ENCODE measurements at places on chromosomes 1 and 21.

DNA sequence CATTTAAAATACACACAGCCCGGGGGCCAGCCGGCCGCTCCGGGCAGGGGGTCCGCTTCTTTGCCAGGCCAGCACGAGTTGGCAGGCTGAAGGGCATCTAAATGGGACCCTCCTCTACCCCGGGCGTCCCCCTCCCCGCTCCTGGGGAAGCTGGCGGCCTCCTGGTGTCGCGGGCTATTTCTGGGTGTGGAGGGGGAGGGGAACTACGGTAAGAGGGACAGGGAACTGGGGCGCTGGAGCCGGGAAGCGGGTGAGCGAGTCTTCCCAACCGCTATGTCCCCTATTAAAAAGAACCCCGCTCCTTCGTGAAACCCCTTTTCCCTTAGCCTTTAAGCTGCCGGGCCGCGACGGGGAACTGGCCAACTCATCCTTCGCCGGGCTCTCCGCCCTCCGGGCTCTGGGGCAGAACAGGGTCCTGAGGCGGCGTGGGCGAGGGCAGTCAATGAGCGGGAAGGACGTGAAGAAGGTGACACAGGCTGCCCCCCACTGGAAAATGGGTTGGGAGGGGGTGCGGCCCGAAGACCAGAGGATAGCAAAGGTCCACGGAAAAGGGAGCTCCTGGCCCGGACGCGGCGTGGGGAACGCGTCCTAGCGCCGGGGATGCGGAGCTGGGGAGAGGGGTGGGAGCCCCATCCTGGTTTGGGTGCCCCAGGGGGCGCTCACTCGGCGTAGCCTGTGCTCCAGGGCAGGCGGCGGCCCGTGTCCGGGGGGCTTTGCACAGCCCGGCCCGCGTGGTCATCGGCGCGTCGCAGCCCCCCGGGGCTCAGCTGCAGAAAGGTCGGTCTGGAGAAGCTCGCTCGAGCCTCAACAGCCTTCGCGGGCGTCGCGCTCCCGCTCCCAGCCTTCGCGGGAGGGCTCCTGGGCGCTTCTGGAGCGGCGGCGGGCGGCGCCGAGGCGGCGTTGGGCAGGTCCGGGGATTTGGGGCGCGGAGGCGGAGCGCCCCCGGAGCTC is 544 bp downstream of the PPM1J start:
- peak; percentile 42 for DNase-seq

DNA sequence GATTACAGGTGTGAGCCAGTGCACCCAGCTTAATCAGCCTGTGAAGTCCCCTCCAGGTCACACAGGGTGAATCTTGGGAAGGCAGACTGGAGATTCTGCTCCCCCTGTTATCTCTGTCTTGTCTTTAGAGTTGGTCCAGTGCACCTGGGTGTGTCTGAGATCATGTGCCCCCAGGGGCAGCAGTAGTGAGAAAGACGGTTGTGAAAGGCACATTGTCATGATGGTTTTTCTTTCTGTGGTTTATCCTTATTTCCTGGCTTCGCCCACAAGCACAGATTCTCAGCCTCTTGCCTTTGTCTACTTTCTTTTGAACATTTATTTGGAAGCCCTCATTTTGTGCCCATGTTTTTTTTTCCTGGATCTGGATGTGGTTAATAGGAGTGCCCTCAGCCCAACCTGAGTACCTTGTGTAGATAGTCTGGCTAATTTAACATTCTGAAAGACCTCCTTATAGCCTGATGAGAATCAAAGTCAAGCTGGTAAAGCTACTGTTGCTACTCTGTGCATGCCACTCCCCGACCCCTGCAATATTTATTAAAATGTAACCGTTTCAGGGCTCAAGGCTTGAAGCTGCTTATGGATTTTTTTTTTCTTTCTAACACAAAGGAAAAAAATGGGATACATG is 23.7 kb downstream of the UCK2 start:
- no peak for DNase-seq

GRCh38 chr1:185400052-185400451 is 83.0 kb upstream of the IVNS1ABP start:
- DNase-seq, result peak; percentile 48

DNA sequence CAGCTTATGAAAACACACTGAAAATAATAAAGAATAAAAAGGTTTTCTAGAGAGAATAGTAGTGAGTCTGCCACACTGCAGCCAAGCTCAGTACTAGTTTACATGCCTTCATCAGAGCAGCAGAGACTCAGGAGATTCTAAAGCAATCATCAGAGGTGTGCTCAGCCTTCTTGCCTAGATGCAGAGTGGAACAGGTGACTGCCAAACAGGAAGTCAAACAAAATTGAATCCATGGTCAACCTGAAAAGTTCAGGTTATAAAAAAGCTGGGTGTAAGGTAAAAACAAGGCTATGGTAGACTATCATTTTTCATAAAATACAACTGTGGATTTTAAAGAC is 165.3 kb upstream of the C1orf105 start:
- no peak for DNase-seq

DNA sequence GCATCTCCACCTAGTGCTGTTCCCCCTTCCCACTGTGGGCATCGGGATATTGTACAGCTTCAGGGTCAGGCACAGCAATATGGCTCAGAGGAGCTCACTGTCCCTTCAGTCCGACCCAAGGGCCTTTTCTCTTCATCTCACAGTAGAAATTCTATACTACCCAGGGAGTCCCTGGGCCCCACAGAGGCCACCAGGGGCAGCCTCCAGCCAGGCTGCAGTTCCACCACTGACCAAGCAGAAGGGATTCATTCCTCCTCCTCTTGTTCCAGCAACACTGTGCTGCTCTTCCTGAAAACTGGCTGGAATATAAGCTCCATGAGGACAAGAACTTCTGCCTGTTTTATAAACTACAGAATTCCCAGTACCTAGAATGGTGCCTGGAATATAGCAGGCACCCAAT is 70.5 kb downstream of the CD34 start:
- no peak for DNase-seq

GRCh38 chr1:214581785-214582184 is 21.2 kb upstream of the CENPF start:
- DNase-seq, result no peak

DNA sequence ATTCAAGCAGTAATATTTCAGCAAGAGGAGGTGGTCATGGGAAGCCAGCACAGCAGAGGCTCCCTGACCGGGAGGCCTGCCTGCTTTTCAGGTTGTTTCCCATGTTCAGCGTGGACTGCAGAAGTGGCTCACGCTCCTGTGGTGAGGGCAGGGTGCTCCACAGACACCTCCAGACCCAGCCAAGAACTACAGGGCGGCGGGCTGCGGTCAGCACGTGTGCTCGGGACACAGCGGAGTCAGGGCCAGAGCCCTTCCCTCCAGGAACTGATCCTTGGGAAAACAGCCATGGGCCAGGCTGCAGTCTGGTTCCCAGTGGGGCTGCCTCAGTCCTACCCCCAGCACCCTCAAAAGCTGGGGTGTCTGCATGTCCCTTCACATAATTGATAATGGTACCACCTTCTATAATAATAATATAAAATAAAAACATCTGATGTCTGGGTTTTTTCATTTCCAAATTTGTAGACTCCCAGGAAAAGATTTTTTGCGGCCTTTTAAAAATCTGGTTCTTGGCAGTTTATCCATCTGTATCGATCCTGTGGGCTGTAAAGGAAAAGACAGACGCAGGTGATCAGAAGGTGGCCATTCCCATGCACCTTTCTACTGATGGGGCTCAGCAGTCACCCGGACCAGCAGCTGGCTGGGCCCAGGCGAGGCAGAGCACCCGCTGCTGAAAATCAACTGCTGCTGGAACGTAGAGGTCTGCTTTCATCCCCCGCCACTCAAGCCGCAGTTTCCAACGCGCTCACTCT is 10.7 kb downstream of the THAP3 start:
- no peak for DNase-seq

DNA sequence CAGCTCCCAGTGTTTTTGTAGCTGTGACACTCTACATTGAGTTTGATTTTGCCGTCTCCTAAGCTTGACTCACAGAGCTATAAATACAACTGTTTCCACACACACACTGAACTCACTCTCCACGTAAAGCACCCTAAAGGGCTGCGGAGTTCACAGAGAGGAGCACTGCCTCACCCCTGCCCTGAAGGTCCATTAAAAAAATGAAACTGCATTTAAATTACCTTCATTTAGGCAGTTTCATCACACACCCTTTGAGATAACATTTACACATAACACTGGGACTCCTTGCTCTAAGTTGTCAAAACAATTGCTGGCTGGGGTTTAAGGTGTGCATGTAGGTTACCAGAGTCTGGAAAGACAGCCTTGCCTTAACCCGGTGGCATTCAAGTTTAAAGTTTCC is 137.1 kb upstream of the MAGI3 start:
- DNase-seq, result no peak

DNA sequence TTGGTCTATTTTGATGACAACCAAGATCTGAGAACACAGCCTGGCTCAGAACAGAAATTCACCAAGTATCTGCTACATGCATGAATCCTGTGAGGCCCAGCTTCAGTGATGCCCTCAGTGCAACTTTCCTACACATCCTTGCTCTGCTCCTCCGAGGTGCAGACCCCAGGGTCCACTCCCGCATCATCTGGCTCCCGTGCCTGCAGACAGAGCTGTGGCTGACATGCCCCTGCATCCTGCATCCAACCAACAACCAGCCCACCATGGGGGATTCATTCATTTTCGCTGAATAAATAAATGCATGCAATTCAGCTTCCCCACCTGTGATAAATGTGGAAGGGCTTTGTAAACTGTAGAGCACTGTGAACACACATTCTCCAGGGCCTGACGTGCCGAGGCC is 112.3 kb downstream of the GLIS1 start:
- no peak for DNase-seq

DNA sequence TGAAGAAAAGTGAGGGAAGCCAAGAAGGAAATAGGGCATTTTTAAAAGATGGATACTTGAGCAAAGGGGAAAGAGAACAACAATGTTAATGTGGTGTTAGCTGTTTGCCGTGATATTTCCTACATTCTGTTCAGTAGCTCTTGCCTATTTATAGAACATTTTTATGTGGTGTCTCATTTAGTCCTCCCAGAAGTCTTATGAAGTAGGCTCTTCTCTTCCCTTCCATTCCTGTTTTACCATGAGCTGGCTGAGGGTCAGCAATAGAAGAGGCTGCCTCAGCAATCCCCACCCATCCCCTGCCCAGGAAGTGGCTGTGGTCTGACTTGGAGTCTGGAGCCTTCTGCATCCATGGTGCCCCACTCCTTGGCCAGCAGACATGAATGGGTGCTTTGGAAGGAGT is 60.1 kb downstream of the KIAA0040 start:
- DNase-seq, result peak; percentile 69

DNA sequence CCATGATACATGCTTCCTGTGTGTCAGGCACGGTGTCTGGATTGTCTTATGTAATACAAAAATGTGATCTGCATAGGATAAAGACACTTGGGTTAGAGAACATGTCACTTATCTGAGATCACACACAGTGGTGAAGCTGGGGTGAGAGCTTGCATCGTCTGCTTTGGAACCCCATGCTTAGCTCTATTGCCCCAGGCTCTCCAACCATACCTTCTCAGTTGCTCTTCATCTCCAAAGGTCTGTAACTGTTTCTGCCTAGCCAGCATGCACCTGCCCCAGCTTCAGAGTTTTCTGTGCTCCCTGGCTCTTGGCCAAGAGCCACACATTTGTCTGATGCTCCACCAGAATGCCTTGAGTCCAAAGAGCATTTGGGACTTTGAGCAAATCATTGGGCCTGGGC is 93.9 kb upstream of the COG2 start:
- DNase-seq, result no peak

DNA sequence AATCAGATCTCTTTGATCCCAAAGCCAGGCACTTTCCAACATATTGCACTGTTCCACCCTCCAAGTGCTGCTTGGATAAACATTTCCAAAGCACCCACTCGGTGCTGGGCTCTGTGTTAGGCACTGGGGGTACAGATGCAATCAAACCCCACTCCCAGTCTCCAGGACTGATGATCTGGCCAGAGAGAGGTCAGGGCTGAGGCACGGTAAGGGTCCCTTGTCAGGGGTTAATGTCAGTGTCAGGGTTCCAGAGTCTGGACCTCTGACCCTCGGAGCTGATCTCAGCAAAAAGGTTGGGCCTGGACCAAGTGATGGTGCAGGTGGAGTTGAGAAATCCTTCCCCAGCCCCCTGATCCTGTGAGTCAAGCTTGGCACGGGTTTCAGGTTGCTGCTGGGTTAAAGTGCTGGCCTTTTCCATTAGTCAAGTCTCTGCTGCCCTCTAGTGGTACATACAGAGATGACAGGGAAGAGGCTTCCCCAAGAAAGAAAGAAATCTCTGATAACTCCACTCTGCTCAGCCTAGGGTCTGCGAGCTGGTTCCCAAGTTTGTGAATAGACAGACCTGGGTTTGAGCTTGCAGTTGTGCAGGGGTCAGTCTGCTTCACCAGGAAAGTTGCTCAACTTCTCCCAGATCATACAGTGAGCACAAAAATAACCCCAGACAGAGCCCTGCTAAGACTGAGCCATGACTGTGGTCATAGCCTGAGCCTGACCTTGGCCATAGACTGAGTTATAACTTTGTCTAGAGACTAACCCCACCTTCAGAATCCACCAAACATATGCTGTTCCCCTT is 74.6 kb downstream of the DMRTA2 start:
- DNase-seq, result peak; percentile 63

DNA sequence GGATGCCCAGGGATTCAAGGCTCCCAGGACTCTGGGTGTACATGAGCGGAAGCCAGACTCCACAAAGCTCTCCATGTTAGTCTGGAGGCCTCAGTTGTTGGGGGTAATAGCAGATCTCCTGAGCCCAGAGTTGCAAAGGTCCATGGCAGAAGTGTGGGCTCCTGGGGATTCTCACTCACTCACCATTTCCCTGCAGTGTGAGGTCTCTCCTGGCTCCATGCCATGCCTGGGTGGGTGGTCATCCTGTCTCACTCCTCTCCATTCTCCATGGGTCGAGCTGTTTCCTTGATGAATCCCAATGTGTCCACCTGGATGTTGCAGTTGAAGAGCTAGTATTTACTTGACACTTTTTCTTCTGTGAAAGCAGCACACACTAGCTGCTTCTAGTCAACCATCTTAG is 156.8 kb upstream of the LRRC7 start:
- DNase-seq, result no peak

DNA sequence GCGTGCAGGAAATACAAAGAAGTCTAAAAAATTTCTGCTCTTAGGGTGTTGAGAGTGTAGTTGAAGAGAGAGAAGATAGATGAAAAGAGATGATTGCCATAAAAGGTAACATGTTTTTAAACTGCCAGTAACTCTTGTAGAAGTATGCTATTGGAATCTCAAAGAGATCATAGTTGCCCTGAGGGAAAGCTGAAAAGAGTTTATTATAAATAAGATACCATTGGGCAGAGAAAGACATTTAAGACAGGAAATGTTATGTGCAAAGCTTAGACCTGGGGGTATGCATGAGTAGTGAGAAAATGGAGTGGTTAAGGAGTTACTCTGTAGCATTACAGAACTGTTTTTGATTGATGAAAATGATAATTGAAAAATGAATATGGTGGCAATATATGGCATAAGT is 17.6 kb downstream of the GABPA start:
- no peak for DNase-seq

DNA sequence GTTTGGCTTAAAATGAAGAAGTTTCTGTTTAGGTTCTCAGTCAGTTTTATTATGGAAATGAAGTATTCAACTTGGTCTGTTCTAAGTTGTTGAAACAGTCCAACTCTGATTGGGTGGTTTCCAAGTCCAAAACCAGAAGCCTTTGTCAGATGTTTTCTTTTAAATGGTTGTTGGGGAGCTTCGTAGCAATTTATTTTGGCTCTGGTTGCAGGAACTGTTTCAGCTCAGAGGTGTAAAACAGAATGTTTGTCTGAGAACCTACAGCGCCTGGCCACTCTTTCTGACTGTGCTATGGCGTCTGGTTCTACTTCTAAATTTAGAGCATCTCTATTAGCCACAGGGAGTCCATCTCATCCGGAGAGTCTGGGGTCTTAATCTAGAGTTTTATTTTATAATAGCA is 582.6 kb upstream of the TMPRSS15 start:
- no peak for DNase-seq
